ENCODE measurements at places on chromosomes 2 and 18.

DNA sequence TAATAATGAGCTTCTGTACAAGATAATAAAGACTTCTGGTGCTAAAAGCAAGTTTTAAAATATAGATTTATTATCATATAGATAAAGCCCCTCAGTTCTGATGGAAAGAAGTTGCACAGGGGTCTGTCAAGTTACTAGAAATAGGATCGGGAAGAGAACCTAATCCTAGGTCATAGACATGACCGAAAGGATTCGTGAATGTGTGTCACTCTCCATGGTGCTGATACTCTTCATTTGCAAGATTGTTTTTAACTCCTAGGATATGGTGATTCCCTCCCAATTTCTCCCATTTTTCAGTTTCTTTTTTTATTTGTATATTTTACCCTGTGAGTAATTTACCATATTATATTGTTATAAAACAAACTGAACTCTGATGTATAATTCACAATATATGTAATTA lies 58.9 kb upstream of the CTNNA2 start:
- DNase-seq, result no peak

DNA sequence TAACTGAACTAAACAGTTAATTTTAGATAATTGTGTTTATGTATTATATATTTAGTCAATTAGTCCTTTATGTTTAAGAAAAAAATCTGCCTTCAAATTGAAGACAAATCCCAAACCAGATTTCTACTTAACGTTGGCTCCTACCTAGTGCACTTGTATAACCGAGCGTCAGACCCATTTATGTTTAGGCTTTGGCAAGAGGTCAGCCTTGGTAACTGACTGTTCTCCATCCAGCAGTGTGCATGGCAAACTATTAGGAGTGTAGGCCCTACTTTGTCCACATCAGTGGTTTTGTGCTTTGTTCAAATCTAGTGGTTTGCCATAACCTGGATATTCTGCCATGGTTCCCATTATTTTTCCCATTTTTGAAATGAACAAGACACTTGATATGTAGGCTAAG lies 114.8 kb downstream of the MIB1 start:
- DNase-seq, result no peak

DNA sequence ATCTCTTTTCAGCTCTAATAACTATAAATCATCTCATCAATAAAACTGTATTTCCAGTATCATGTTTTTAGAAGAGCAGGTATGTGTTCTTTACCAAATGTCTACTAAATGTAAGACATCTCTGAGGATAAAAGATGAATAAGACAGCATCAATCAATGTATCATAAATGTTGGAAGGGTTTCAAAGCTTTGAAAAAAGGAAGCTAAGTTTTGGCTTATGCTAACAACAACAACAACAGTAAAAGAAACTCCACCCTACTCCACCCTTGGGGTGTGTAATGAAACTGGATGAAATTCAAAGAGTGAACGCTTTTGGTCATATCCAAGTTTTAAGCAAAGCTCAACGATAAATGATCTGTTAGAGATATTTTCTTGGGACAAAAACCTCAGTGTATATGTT lies 17.1 kb downstream of the PRKD3 start:
- DNase-seq, result no peak

GRCh38 chr18:69495338-69495737 lies 94.7 kb downstream of the DOK6 start:
- no peak for DNase-seq

DNA sequence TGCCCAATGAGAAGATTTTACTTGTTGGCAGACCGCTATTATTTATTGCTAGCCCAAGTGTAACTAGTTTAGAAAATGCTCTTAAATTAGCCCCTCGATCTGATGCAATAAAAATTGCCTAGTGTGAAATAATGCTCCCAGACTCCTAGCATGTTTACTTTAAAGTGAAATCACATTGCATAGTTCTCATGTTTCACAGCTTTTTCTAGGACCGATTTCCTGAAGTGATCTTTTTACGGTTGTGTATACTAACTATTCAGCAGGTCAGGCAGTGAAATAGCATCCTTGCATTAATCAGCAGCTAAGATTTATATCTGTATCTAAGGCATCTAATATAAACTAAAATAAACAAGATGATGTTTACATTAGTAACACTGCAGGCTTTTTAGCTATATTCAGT lies 52.4 kb downstream of the PMS1 start:
- no peak for DNase-seq

- no peak for DNase-seq
Observed at GRCh38 chr2:225009768-225010167, 32.5 kb downstream of the DOCK10 start.

DNA sequence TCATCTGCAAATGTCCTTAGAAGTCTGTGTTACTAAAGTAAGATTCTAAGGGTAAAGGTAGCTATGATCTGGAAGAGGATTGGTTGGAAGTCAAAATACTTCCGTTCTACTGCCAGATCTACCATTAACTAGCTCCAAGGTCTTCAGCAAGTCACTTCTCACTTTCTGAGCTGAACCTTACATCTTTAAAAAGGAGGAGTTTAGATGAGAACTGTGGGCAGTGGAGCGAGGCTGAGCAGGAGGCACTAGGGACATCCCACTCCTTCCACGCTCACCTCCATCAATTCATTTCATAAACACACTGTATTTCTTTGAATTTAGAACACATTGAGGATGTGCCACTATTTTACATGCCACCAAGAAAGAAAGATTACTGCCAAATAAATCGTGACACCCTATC lies 143.0 kb downstream of the ABCA12 start:
- DNase-seq, result no peak

GRCh38 chr2:46335391-46336282 lies 38.4 kb downstream of the EPAS1 start:
- DNase-seq, result no peak

- no peak for DNase-seq
Observed at GRCh38 chr2:215605214-215605613, 169.3 kb upstream of the FN1 start.

GRCh38 chr2:43777306-43777926 lies 3.6 kb downstream of the DYNC2LI1 start:
- no peak for DNase-seq

GRCh38 chr18:7760967-7761948 lies 194.1 kb downstream of the PTPRM start:
- no peak for DNase-seq

DNA sequence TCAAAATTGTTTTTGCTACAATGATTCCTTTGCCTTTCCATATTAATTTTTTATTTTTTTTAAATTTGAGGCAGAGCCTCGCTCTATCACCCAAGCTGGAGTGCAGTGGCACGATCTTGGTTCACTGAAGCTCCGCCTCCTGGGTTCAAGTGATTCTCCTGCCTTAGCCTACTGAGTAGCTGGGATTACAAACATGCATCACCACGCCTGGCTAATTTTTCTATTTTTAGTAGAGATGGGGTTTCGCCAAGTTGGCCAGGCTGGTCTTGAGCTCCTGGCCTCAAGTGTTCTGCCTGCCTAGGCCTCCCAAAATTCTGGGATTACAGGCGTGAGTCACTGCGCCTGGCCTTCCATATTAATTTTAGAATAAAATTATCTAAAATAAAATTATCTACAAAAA lies 41.3 kb downstream of the PTPN4 start:
- DNase-seq, result no peak

GRCh38 chr2:66869076-66869475 lies 434.2 kb downstream of the MEIS1 start:
- no peak for DNase-seq

- no peak for DNase-seq
Observed at GRCh38 chr2:241810307-241811200, 1.6 kb downstream of the NEU4 start.

DNA sequence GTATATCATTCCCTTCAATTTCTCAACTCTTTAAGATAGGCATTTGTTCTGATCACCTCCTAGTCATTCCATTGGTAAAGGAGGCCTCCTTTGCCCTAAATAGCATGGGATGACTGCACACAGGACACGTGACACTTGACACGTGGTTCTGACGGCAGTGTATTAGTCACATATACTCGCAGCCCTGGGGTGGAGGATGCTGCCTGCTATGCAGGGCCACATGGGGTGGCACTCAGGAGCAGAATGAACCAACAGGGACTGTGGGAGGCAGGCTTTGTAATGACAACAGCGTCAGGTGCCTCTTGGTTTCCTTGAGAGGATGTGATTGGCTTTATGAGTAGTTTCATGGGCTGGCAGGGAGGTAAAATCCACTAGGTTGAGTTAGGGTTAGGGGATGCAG lies 9.3 kb upstream of the KCNS3 start:
- no peak for DNase-seq

GRCh38 chr18:40326985-40327384 lies 1628.0 kb upstream of the PIK3C3 start:
- no peak for DNase-seq

DNA sequence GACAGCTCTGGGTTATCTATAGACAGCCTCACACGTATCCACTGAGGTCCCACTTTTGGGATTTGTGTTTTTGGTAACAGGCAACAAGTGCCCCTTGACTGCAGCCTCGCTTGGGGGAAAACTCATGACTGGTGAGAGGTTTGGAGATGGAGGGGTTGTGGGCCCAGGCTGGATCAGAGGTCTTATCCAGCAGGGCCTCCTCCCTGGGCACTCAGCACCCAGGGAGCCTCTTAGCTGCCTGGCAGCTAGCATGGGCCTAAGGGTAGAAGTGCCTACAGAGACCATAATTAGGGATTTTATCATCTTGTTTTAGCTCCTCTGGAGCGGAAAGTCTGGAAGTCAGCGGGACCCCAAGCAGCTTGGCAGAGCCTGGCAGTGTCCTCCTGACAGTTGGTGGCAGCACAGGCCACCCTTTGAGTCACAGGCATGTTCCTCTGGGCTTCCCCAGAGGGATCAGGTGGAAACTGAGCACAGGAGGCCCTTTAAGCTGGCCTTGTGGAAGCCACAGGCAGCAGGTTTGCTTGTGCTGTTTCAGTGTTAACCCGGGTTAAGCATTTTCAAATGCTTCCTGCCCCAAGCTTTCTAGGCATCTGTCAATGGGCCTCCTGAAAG lies 143.1 kb downstream of the KCTD1 start:
- DNase-seq, result no peak

- no peak for DNase-seq
Observed at GRCh38 chr2:112938904-112939303, 27.9 kb downstream of the IL37 start.

All from glomerular endothelial cell (primary cell).